ENCODE measurements at places on chromosomes 4 and X. TPM values are rescaled to one million over a fixed set of nuclear protein-coding genes. Genes with fewer than 3 reads are reported as not detected.

Gene MCUB
- total RNA-seq = 24.8 TPM

Gene NWD2
- total RNA-seq = not detected

Gene ZDHHC15
- 0.27 TPM for total RNA-seq

DNA sequence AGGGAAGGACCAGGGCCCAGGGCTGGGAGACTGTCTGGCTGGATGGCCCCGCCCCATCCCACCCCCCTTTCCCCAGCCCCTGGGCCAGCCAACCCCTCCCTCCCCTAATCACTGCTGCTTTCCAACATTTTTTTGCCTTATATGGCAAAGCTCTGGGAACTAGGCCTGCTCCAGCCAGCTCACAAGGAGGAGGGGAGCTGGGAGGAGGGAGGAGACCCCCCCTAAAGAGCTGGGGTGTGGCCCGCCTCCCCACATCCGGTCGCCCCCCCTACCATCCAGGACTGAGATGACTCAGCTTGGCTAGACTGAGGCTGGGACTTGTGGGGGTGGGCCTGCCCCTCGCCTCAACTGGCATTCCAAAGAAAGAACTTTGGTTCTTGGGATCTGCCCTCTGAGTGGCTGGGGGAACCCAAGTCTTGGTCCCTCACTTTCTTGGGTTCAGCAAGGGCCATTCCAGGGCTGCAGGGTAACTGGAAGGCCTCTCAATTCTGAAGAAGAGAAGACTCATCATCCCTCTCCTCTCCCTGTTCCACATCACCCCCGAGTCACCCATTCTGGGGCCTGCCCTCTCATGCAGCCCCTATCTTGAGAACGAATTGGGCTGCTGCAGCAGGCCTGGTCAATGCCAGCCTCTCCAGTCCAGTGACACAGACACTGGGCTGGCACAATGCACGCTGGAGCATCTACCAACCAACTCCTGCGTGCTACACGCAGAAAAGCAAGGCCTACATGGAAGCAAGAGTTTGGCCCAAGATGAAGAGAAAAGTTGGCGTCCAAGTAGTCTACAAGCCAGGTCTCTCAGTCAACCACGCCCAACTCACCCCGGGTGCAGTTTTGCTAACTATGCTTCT, 4.8 kb downstream of the FLNA start:
- DNase-seq = peak; percentile 19

- DNase-seq = no peak
Measured at GRCh38 chr4:175277816-175278215, 359.7 kb downstream of the ADAM29 start.
